Nucleus accumbens (tissue), 56 donors: ENCODE measurements at places on chromosomes 3 and 15.

GRCh38 chr15:50939911-50940310 is 31.4 kb downstream of the AP4E1 start:
- DNase-seq = no peak

- DNase-seq = no peak
These were observed 133.6 kb downstream of the NSMCE3 start for GRCh38 chr15:29135702-29136646.

DNA sequence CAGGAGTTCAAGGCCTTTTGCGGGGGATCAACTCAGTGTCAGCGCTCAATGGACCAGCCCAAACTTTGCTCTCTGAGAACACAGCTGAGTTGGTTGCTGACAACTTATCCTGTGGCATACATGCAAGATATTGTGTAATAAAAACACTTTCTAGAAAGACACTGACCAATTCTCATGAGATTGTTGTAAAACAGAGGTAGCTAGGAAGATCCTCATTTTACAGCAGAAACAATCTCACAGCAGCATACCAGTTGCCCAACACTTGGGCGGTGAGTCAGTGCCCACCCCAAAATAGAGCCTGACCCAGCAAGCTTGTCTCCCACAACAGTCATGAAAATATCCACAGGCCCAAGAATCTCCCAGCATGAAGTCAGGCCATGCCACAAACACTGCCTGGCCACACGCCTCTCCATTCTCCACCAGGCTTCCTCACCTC is 18.2 kb downstream of the KLHL6 start:
- DNase-seq = no peak

DNA sequence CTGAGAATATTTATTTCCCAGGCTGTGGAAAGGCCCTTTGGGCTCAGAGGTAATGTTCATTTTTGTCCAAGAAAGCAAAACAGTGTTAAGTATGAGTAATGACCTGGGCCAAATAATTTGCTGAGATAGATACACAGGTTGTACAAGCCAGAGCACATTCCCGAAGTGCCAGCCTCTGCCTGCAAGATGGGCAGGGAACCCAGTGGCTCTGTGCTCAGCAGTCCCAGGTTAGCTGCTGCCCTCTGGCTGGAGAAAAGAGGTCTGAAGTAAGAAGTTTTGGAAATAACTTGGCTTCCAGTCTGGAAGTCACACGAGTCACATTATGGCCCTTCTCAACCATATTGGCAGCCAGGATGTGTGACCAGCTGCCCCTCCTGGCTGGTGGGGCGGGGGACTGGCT is 20.2 kb downstream of the MYZAP start:
- DNase-seq = peak; percentile 6

DNA sequence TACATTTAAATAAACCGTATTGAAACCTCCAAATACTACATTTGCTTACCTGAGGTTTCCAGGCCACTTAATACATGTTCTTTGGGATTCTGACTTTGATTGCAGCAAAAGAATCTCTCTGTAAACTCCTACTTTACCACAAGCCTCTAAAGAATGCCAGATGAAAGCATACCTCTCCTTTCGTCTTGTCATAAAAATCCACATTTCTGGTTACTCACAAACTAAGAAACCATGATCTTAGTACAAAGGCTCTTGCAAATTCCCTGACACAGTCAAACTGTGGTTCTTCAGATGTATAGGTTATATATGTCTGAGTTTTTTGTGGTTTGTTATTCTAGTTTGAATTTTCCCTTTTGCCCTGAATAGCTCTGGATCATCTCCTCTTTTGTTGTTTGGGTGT is 188.4 kb downstream of the RAP2B start:
- no peak for DNase-seq

GRCh38 chr3:139762302-139762701 is 84.5 kb upstream of the NMNAT3 start:
- DNase-seq = no peak

- no peak for DNase-seq
These were observed 17.9 kb upstream of the CRABP1 start for GRCh38 chr15:78322243-78322642.

DNA sequence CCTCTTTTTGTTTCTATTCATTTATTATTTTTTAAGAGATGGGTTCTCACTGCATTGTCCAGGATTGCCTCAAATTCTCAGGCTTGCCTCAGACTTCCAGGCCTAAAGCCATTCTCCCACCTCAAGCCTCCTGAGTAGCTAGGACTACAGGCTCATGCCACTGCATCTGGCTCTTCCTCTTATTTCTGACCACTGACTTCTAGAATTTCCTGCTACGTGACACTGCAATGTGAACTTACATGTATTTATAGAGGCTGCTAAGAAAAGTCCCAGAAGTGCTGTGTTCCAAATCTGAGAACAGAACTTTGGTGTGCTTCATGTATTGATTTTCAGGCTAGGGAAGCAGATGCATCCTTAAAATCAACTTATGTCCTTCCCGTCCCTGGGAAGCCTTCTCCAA is 407.4 kb downstream of the RSL24D1 start:
- no peak for DNase-seq
